ENCODE measurements at places on chromosomes 4 and X.
A peak's percentile ranks its signal among the peaks of the same experiment; 100 is the strongest.

DNA sequence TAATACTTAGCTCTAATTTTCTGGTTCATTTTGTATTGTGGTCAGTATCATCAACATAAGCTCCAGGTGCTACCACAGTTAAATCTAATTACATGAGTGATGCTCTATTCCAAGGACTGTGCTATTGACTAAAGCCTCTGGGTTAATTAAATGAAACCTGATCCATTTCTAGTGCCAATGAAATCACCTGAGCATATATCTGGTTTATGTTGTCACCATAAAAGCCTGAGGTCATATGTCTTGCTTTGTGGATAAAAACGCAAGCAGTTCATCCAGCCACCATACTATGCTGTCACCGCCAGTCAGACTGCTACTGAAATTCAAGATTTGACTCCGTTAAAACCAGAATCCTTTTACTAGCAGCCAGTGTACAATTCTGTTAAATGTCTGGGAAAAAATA, 64.2 kb upstream of the ZNF518B start:
- no peak for DNase-seq

- DNase-seq = no peak
Observed at GRCh38 chr4:95363559-95363925, 185.2 kb downstream of the UNC5C start.

DNA sequence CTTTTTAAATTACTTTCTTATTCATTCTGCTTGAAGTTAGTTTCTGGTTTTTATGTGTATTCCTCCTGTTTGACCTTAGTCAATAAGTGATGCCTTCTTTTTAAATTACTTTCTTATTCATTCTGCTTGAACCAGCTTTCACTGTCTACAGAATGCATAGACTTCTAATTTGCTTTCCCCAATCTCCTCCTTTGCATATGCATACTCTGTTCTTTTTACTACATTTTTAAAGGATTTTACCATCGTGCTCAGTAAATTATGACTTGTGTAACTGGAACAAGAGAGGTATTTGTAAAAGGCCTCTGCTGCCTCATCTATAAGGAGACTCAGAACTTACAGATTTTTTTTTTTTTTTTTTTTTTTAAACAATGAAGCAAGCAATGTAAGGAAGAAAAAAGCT, 228.7 kb downstream of the PPP3CA start:
- DNase-seq = no peak

DNA sequence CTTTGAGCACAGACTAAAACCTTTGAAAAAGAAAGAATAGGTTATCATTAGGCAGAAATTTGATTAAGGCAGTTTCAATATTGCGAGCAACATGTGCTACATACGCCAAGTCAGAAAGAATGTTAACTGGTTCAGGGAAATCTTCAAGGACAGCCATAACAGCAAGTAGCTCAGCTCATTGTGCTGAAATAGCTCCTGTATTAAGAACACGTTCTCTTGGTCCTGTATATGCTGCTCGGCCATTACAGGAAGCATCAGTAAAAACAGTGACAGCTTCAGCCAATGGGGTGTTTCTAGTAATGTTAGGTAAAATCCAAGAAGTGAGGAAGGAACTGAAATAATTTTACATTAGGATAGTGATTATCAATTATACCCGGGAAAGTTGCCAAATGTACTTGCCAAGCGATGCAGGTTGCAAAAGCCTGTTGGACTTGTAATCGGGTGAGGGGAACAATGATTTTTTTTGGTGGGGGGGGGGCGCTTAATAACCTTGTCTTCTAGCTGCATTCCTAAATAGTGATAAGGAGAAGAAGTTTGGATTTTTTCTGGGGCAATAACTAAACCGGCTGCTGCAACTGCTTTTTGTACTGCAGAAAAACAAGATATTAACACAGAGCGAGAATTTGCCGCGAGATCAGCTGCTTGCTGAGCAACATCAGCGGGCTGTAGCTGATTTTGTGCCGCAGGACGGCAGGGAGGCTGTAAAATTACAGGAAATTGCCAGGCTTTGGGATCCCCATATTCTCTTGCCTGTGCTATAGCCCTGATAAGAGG, 49.4 kb upstream of the RASSF6 start:
- no peak for DNase-seq

GRCh38 chrX:134396174-134396573, 63.8 kb upstream of the HPRT1 start:
- no peak for DNase-seq

GRCh38 chrX:110678591-110678990, 117.0 kb downstream of the CHRDL1 start:
- no peak for DNase-seq

DNA sequence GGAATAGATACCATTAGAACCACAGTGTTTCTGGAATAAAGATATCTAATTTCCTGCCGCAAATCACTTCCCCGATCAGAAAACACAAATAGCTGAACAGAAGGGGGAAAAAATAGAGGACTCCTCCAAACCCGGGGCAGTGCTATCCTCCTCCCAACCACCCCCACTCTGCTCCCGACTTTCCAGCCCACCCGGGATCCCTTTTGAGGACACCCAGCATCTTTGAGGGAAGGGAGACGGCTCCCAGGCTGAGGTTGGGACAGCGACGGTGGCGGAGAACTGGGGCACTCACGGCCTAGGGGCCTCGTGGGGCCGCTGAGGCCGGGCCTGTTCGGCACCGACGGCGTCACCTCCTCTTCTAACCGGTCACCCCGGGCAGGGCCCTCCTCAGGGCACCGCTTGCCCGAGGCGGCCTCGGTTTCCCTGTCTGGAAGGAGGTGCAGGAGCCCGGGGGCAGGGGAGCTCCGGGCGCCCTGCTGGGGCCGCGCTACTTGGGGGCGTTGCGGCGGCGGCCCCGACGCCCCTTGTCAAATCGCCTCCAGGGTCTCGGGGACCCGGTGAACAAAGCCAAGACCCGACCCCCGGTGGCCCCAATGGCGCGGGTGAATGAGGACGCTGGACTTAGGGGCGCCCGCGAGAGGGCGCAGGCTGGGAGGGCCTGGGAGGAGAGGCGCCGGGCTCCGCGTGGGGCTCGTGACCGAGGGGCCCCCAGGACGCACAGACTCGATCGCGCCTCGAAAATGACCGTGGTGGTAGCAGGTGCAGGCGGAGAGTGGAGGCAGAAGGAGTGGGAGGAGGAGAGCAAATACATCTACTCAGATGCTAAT, 6.9 kb upstream of the ARX start:
- DNase-seq = no peak

- DNase-seq = peak; percentile 43
Observed at GRCh38 chrX:37825215-37825842, 22.0 kb downstream of the DYNLT3 start.

DNA sequence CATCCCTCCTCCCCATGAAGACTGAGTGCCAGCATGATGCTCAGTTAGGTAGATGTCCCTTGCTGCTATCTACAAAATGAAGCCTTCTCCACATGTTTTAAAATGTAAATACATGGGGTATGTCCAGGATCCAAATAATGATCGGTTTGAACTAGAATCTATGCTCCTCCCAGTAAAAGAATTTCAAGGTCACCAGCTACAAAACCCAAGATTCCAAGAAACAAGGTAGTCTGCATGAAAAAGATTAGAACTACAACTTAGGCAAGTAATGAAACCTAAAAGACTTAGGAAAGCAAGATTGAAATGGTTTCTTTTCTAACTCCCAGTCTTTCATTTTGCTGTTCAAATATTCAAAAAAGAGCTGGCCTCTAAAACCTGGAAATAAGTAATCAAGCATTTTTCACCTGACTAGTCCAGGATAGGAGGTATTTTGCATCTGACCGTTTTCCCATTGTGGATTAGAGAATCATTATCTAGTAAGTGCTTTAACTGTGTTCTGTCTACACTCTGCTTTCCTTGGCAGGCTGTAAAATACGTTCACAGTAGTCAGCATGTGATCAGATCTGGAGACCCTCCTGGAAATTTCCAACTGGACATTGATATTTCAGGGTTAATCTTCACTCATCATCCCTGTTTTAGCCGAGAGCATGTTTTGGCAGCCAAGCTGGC, 57.4 kb downstream of the CC2D2A start:
- DNase-seq = no peak

DNA sequence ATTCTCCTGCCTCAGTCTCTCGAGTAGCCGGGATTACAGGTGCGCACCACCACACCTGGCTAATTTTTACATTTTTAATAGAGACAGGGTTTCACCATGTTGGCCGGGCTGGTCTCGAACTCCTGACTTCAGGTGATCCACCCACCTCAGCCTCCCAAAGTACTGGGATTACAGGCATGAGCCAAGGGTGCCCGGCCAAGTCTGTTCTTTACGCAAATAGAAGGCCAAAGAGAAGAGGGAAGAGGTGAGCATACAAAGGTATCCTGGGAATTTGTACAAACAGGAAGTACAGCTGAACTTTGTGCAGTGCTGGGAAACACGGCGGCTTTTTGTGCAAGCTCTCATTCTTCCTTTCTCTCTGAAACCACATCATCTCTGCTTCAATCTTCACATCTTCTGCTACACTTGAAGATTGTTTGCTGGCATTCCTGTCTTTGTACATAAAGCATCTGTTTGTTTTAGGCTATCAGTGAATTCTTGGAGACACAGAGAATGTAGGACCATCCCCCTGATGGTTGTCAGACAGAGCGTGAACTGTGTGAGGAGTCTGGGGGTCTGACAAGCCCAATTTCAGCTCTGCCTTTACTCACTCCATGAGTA, 71.9 kb upstream of the PRSS48 start:
- no peak for DNase-seq

DNA sequence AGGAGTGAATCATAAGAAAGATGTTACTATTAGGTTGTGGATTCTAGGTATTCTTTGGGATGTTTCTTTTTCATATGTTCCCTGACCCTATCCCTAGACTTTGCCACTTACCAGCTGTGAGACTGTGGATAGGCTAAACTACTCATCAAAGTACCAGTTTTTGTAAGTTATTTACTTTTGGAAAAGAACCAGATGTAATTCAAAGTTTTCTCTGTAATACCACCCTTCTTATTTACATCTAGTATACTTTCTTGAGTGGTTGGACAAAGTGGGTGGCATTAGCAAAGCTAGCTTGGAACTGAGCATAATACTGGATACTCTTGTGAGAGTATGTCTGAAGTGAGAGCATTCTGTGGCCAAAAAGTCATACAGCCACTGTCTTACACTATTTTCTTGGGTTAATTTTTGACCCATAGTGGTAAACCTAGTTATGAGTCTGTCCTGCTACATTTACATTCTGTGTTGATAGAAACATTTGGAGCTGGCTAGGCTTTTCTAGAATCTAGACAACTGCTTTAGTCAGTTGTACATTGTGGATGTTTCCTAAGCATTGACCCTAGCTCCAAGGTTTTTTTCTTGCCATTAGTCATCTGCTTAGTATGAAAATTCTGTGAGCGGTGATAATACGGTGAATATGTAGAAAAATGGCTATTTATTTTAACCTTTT, 41.7 kb downstream of the KDM6A start:
- DNase-seq = no peak

DNA sequence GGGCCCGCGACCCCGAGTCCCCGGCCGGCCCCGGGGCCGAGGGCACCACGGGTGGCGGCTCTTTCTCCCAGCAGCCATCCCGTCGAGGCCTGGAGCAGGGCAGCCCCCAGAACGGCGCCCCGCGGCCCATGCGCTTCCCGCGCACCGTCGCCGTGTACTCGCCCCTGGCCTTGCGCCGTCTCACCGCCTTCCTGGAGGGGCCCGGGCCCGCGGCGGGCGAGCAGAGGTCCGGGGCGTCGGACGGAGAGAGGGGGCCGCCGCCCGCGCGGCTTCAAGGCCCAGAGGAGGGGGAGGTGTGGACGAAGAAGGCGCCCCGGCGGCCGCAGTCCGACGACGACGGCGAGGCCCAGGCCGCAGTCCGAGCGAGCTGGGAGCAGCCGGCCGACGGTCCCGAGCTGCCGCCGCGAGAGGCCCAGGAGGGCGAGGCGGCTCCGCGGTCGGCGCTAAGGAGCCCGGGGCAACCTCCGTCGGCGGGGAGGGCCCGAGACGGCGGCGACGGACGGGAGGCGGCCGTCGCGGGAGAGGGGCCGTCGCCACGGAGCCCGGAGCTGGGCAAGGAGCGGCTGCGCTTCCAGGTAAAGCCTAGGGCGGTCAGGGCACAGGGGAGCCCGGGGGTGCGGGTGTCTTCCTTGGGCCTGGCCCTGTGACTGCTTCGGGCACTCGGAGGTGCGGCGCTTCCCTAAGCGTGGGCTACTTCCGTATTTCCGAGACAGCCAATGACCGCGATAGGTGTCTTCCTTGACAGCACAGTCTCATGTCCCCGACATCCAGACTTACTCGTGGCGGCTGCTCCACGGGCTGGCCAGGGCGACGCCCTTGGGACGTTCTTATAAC, 845 bp downstream of the ZAR1 start:
- DNase-seq = no peak

DNA sequence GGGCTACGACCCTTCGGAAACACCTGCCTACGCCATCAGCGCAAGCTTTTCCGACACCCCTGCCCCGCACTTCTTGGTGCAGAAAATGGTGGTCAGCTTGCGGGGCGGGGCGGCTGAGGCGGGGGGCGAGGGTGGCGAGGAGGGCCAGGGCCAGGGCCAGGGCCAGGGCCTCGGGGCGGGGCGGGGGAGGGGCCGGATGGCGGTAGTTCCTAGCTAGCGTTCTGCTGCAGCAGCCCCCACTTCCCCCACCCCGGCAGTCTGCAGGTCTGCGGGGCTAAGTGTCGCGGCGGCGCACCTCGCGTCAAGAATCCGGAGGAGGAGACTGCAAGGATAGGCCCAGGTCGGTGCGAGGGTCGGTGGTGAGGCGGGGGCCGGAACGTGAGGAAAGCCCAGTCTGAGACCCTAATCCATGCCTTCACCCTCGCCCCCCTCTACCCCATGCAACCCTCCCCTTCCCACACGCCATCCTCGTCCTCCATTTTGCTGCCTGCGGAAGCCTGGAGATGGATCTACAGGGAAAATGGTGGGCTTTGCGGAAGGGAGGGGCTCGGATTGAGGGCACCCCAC, 600 bp downstream of the BEX4 start:
- peak; percentile 22 for DNase-seq

DNA sequence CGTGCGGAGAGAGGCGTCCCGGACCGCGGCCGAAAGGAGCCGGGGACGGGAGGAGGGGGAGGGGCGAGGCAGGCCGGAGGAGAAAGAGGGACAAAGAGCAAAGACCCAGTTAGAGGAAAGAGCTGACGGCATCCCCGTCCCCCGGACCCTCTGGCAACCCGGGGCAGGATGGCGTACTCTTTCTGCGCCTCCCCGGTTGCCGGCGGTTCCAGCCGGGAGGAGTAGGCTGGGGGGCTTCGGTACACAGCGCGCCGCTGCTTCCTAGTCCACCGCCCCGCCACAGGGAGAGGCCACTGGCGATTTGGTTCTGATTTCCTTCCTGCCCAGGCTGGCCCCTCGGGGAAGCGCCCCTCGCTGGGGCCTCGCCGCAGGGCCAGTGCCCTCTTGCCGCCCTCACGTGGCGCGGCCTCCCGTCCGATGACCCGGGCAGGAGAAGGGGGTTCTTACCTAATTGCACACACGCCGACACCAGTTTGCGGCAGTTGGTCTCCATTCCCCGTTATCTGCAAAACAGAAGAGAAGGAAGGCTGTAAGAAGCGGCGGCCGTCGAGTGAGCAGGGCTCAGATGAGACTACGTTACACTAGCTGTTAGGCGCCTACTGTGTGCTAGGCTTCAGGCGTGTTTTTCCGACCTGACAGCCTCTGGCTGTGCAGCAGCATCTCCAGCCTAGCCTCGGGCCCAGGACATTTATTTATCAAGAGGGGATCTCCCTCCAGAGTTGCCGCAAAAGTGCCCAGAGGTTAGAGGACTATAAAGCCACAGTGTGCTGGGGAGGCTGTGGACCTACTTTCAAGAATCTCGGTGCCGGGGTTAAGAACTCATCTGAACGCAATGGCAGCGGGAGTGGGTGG, 9.9 kb upstream of the PITX2 start:
- DNase-seq = no peak

GRCh38 chrX:150087612-150088011, 149.3 kb upstream of the EOLA2 start:
- DNase-seq = no peak

Data from activated CD4-positive, alpha-beta T cell treated with anti-CD3 and anti-CD28 coated beads, Interleukin-2, amount 50 U/mL, for 4 hours (primary cell).